ENCODE measurements at places on chromosomes 3 and 15. TPM values are rescaled to one million over a fixed set of nuclear protein-coding genes. Genes with fewer than 3 reads are reported as not detected.

The SCAANT1 gene
- total RNA-seq = not detected

DNA sequence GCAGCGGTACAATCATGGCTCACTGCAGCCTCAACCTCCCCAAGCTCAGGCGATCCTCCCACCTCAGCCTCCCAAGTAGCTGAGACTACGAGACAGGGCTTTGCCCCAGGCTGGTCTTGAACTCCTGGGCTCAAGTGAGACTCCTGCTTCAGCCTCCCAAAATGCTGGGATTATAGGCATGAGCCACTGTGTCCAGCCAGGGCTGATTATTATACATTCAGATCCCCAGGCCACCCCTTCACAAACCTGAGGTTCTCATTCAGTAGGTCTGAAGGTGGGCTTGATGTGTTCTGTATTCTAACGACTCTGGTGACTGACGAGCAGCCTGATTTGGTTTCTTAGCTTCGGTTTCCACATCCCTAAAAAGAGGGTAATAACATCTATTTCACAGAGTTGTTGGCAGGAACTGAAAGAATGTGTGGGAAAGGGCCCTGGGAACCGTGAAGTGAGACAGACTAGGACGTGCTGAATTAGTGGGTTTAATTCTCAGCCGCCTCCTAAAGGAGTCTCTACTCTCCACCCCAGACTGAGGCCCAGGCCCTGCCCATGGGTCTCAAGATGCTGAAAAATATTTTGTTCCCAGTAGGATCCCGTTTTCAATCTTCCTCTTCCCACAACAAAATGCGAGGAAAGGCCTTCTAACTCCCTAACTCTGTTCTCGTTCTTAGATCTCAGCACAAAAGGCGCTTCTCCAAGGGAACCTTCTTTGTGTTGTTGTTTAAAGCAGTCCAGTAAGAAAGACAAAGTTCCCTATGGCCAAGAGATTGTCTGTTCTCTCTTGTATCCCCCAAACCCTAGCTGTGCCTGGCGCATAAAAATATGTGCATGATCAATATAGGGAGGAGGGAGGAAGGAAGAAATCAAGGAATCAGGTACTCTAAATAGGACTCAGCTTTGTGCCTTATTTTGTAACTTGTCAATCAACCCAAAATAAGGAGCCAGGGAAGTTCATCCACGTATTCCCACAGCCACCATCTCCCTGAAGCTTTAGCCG, 210.0 kb upstream of the TOPAZ1 start:
- H3K27me3 ChIP-seq = peaks cover 53% of the 10 kb centered on the region
- DNase-seq = no peak
- no peaks in the 10 kb centered on the region for H3K4me1 ChIP-seq
- H3K36me3 ChIP-seq = no peaks in the 10 kb centered on the region
- no peak overlapping the region for H3K27ac ChIP-seq

GRCh38 chr15:37581866-37582532, 352.4 kb upstream of the TMCO5A start:
- no peak overlapping the region for H3K4me3 ChIP-seq
- H3K27me3 ChIP-seq = no peaks in the 10 kb centered on the region
- no peak for DNase-seq
- no peaks in the 10 kb centered on the region for H3K36me3 ChIP-seq

DNA sequence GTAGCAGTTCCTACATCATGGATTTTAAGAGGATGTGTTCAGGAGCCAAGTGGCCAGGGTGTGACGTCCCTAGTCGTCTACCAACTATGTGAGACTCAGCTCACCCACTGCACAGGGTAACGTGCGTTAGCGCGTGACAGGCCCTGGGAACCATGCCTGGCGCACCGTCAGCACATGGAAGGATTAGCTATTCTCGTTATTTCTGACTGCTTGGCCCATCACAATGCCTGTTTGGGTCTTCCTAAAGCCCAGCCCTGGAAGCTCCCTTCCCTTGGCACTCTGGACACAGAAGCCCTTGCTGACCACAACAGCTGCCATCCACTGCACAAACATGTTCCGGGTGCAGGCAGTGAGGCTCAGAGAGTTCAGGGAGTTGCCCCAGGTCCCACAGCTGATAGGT, 91.0 kb upstream of the RPL32 start:
- H3K36me3 ChIP-seq = peaks cover 77% of the 10 kb centered on the region
- no peaks in the 10 kb centered on the region for H3K27me3 ChIP-seq
- H3K27ac ChIP-seq = no peak overlapping the region
- DNase-seq = no peak
- peaks cover 42% of the 10 kb centered on the region for H3K4me1 ChIP-seq

DNA sequence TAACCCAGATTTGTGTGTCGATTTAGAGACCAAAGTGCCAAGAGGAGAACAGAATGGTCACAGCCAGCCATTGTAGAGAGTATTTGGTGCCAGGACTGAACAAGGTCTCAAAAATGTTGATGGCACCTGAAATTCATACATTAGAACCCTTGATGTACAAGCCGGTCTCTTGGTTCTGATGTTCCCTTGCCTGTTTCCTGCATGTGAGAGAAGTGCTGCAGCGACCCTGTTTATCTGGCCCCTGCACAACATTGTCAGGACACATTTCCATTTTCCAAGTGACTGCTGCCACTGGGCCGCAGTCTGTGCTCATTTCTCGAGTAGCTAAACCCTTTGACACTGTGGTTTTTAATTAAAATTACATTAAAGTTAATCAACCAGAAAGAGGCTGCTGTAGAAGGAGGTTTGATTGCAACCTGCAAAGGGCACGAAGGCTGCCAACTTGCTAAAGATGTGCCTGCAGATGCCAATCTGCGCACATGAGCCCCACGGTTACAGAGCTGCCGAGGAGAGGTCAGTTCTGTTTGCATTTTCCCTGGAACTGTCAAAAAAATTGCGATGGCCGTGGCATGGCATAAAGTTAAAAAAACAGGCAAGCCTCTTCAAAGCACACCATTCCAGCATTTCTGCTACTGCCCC, 136.4 kb upstream of the CMC1 start:
- H3K4me1 ChIP-seq = no peaks in the 10 kb centered on the region
- no peak overlapping the region for H3K27ac ChIP-seq
- H3K4me3 ChIP-seq = no peak overlapping the region
- DNase-seq = no peak

GRCh38 chr3:171526146-171526545, 65.9 kb upstream of the TNIK start:
- peaks cover 23% of the 10 kb centered on the region for H3K4me1 ChIP-seq
- H3K4me3 ChIP-seq = no peak overlapping the region
- no peaks in the 10 kb centered on the region for H3K36me3 ChIP-seq

Measured in K562 (cell line).